SHP77 treated with DMSO at 0.1 percent for 48 hours (cell line): ENCODE measurements at places on chromosomes 1 and 21.

DNA sequence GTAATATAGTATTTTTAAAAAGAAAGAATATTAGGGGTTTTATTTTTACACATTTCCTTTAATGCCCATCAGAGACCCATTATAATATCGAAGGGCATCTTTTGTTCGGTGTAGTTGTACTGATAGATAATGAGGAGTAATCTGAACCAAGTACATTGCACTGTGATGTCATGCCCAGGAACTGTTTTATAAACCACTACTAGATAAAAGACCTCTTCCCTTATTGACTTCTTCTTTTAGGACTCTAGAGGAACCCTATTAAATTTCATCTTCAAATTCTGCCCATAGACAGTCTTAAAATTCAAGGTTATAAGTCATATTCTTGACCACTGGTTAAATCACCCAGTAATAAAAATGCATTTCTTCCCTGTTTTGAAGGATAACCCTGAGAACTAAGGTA, 206.5 kb downstream of the NRIP1 start:
- DNase-seq: no peak

GRCh38 chr1:31326461-31326860, 29.6 kb downstream of the ZCCHC17 start:
- no peak for DNase-seq

- DNase-seq: peak; percentile 70
Observed at GRCh38 chr1:1432951-1433803, 2.3 kb upstream of the VWA1 start.

DNA sequence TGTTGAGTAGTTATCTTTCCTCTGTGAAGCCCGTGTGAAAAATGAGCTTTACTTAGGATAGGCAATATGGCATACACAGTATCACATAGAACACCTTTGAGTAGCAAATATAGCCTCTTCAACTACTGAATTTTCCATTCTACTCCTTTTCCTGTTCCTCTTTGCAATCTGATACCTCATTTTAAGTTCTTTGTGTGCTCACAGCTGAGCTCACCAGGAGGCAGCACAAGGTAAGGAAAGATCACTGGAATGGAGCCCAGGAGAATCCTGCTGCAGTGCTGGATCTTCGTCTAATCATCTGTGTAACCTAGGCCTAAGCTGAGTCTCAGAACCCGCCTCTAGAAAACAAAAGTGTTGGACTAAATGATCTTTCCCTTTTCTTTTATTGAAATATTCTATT, 171.0 kb downstream of the LRRC40 start:
- DNase-seq: peak; percentile 23

GRCh38 chr1:194347200-194347599, 1160.8 kb upstream of the B3GALT2 start:
- no peak for DNase-seq

- DNase-seq: no peak
Observed at GRCh38 chr1:237975903-237976302, 85.2 kb upstream of the ZP4 start.

DNA sequence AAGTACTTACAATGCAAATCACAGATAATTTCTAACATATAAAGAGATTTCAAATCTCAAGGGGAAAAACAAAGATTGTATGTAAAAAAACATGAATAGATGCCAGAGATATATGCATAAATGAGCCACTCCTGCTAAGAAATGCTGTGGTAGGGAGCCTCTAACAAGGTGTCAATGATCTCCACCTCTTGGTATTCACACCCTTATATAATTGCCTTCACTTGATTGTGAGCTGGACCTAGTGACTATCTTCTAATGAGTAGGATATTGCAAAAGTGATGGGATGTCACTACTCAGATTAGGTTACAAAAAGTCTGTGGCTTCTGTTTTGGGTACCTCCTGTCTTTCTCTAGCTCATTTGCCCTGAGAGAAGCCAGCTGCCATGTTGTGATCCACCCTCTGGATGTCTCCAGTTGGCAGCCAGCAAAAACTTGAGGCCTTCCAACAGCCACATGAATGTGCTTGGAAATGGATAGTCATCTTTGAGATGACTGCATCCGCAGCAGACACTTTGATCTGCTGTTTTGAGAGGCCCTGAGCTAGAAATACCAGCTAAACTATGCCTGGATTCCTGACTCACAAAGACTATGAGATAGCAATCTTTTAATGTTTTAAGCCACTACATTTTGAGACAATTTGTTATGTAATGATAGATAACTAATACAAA, 196.1 kb upstream of the FGGY start:
- no peak for DNase-seq
